ENCODE measurements at places on chromosomes 1 and 21.
A peak's percentile ranks its signal among the peaks of the same experiment; 100 is the strongest.

DNA sequence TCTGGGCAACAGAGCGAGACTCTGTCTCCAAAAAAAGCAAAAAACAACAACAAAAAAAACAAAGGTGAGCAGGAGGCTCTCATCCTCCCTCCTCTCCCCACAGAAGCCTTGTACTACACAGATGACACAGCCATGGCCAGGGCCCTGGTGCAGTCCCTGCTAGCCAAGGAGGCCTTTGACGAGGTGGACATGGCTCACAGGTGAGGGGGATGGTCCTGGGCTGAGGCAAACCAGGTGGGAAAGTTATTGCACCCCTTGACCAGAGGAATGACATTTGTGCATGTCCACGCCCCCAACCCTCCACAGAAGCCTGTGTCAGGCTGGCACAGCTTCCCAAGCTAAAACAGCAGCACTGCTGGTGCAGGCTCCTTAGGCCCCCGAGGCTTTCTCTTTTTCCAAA, 2.4 kb downstream of the ADPRS start:
- no peak for DNase-seq

- no peak for DNase-seq
These were observed 21.1 kb downstream of the UBAP2L start for GRCh38 chr1:154241703-154242351.

DNA sequence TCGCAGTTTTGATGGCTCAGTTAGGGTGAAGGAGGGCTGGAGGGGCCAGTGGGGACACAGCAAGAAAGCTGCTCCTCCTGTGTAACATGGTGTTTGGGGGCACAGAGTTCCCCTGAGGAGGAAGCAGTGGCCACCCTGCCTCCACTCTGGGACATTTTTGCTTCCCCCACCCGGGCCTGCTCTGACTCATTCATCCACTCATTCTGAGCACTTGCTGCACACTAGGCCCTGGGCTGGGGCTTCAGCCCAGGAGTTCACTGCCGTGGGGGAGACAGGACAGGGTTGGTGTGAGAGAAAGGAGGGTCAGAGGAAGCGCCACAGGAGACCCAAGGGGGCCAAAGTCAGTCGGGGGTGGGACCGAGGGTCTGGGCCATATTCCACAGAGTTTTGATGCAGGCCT, 41.4 kb upstream of the ACOT11 start:
- DNase-seq = no peak

- DNase-seq = no peak
These were observed 204.3 kb downstream of the SMYD3 start for GRCh38 chr1:246302711-246303317.

- no peak for DNase-seq
These were observed 68.7 kb downstream of the KCTD3 start for GRCh38 chr1:215635827-215636226.

GRCh38 chr1:118783095-118783758, 204.9 kb downstream of the TBX15 start:
- no peak for DNase-seq

GRCh38 chr1:173057984-173058383, 7.2 kb upstream of the TNFSF18 start:
- DNase-seq = no peak

- DNase-seq = no peak
These were observed 109.1 kb downstream of the CD247 start for GRCh38 chr1:167409183-167409582.

- no peak for DNase-seq
These were observed 126.6 kb downstream of the DISP1 start for GRCh38 chr1:222941425-222941824.

DNA sequence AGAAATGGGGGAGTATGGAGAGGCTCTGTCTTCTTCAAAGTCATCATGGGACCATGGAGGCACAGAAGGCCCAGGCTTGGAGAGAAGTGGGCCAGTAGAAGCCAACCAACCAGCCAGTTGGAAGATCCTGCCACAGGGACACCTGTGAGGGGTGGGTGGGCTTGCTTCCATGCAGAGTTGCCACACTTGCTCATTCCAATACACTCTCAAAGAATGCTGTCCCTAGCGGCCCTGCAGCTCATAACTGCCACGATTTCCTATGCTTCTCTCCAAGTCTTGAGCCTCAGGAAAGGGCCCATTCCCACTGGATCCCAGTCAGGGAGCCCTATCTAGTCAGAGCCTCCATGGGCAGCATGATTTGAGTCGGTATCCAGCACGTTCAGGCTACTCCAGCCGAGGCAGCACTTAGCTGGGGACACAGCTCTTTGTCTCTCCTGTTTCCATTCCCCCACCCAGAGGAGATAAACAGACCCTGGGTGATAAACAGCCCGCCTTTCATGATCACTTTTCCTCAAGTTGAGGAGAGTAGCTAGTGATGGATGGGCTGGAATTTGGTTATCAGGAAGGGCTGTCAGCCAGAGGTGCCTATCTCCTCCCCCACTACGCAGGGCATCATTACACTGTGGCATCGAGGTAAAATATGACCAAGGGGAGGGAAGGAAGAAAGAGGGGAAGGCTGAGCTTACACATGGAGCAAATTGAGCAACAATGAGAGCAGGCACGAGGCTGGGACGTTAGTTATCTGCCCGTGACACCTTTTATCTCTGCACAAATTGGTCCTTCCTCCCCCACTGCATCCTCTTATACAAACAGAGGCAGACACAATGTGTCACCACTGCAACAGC, 64.6 kb downstream of the ERI3 start:
- no peak for DNase-seq

DNA sequence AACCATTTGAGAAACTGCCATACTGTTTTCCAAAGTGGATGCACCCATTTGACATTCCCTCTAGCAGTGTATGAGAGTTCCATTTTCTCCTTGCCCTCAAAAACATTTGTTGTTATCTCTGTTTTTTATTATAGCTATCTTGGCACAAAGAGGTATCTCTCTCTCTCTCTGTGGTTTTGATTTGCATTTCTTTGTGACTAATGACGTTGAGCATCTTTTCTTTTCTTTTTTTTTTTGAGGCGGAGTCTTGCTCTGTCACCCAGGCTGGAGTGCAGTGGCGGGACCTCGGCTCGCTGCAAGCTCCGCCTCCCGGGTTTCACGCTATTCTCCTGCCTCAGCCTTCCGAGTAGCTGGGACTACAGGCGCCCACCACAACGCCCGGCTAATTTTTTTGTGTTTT, 17.4 kb upstream of the ZMYM6 start:
- no peak for DNase-seq

DNA sequence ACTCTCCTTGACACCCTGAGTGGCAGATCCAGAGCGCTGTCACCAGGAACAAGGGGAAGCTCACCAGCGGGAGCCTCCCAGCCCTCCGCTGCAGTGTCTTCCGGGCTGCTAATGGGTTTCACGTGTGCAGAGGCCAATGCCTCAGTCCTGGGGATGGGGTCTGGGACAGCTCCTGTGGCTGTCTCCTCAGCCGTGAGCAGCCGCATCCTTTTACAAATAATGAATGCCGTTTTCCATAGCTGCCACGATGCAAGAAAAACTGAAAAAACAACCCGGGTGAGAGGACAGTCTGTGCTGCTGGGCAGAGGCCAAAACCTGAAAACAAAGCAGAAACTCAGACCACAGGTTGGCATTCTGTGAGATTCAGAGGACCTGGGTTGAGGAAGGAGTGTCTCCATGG, 212.2 kb upstream of the RAB4A start:
- no peak for DNase-seq

GRCh38 chr1:98367426-98367825, 294.1 kb upstream of the SNX7 start:
- DNase-seq = no peak

DNA sequence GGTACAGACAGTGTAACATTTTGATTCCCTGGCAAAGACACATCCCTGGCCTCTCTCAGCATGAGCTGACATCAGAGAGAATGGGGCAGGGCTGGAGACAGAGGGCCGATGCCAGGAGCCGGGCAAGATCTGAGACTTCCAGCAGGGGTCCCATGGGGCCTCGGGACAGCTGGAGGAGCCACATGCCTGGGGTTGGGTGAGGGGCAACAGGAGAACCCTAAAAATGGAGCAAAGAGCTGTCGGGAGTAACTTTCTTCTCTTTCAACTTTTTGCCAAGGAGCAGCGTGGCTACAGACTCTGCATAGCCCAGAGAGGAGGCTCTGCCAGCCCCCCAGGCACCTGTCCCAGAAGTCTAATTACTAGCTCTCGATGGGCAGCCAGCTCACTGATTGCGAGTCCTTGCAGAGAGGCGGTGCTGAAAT, 130.8 kb downstream of the LACTBL1 start:
- DNase-seq = no peak

DNA sequence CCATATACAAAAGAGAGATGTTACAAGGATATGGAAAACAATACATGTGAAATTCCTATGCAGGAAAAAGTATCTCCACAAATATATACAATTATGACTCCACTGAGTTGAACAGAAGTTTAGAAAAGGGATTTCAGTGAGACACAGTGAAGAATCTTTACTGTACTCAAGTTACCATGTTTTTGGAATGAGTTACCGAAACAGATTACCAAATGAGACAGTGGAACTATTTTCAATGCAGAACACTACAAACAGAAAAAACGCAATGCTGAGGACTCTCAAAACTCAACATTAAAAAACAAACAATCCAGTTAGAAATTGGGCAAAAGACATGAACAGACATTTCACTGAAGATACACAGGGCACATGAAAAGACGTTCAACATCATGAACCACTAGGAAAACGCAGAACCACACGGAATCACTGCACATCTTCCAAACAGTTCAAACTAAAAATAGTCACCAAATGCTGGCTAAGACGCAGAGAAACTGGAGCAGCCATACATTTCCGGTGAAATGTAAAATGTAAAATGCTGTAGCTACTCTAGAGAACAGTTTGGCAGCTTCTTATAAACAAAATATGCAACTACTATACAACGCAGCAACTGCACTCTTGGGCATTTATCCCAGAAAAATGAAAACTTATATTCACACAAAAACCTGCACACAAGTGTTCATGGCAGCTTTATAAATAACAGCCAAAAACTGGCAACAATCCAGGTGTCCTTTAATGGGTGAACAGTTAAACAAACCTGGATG, 118.7 kb downstream of the UBR4 start:
- DNase-seq = no peak

- DNase-seq = peak; percentile 7
These were observed 84.2 kb downstream of the RGL1 start for GRCh38 chr1:183889095-183889494.

- no peak for DNase-seq
These were observed 1.2 kb downstream of the MAST2 start for GRCh38 chr1:45804669-45804969.

- no peak for DNase-seq
These were observed 1.8 kb upstream of the MTFR1L start for GRCh38 chr1:25817840-25818501.

DNA sequence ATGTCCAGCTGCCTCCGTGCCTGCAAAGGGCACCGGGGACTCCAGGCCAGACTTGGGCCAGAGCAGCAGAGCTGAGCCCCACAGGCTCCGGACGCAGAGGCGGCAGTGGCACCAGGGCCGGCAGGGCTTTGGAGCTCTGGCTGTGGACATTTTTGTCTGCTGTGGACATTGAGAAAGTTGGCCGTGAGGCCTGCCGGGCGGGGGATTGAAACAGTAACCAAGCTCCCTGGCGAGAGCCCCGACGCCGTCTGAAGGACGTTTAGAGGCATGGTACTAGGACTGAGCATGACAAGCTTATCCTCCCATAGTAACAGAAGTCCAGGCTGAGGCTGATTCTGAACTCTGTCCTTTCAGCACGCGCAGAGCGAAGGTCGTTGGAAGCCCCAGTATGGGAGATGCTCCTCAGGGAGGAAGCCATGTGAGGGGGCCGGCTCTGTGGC, 323.8 kb downstream of the AMY1C start:
- no peak for DNase-seq

DNA sequence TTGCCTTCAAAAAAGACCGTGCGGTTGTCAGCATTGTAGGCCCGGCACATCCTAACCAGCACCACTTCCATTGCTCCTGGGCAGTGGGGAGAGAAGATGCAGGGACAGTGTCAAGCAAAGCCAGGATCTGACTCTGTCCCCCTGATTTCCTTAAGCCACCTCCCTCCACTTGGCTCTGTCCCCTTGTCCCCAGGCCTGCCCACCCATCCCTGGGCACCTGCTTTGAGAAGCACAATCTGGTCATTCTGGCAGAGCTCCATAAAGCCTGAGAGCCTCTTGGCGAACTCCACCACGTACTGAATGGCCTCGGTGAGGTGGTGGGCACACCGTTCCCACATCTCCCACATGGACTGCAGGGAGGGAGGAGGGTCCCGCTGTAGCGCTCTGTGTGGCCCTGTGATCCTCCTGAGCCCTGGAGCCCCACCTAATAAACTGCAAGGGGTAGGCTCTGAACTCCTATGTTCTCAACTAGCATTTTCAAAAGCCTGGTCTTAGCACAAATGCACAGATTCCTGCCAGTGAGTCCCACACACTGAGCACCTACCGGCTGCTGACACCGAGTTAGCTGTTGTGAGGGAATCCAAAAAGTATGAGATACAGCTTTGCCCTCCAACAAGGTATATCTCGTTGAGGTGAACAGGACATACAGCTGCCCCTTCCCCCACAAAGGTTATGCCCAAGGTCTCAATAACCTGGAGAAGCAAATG, 8.2 kb upstream of the LINGO4 start:
- DNase-seq = no peak

DNA sequence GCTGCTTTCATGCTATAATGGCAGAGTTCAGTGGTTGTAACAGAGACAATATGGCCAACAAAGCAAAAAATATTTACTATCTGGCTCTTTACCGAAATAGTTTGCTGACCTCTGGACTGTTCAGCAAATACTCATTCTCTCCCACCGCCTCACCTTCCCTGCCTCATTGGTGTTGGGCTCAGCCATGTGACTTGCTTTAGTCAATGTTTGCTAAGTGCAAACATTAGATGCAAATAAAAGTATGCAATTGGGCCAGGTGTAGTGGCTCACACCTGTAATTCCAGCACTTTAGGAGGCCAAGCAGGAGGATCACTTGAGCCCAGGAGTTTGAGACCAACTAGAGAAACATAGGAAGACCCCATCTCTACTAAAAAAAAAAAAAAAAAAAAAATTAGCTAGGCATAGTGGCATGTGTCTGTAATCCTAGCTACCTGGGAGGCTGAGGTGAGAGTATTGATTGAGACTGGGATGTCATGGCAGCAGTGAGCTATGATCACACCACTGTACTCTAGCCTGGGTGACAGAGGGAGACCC, 55.1 kb downstream of the RPL5 start:
- DNase-seq = no peak

GRCh38 chr21:37005548-37006485, 685 bp upstream of the RIPPLY3 start:
- DNase-seq = no peak

DNA sequence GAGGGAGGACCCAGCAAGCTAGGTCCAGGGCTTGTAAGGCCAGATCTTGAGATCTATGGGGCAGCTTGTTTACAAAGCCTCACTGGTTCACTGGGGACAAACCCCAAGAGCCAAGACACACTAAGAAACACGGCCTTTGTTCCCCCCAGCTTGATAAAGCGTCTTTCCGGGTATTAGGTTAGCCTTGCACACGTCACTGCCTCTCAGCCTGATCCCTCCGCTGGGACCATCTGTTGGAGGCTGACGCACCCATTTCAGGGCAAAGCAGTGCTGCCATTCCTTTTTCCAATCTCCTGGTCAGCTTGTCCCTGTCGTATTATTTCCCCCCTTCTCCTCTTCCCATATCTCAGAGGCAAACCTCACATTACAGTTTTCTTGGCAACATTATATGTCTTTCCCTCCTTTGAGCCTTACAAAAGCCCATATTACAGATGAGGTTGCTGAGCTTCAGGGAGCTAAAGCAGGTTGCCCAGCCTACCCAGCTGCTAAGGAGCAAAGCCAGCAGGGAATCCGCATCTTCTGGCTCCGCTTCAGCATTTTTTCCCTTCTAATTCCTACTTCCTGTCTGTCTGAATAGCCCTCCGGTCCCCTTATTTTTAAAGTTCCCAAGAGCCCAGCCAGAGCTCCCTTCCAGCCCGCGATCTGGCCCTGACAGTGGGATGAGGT, 4.1 kb downstream of the HEYL start:
- no peak for DNase-seq
